CD8-positive, alpha-beta memory T cell (primary cell): ENCODE measurements at places on chromosomes 6 and 20. TPM values are rescaled to one million over a fixed set of nuclear protein-coding genes. Genes with fewer than 3 reads are reported as not detected.
A peak's percentile ranks its signal among the peaks of the same experiment; 100 is the strongest.

DNA sequence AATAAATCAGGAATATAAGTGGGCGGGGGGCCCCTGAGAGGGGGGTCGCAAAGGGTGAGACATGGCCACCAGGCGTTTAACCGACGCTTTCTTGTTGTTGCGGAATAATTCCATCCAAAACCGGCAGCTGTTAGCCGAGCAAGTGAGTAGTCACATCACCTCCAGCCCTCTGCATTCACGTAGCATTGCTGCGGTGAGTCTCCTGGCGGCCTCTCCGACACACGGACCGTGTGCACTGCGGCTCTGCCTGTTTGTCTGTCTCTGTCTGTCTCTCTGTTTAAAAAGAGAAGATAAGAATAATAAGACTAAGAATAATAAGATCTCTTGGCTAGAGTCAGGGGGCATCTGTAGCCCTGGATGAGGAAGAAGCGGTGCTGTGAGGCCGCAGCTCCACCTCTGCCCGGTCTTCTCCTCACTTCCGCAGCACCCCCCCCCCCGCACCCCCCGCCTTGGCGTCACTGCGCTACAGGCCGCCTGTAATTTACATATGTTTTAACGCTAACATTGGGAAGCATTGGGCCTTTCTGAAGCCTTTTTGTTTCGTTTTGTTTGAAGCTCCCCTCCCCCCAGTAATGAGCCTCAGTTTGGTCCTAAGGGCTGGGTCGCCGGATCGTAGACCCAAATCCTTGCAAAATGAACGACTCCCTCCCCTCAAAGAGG lies 993 bp downstream of the STX16 start:
- DNase-seq: peak; percentile 57

DNA sequence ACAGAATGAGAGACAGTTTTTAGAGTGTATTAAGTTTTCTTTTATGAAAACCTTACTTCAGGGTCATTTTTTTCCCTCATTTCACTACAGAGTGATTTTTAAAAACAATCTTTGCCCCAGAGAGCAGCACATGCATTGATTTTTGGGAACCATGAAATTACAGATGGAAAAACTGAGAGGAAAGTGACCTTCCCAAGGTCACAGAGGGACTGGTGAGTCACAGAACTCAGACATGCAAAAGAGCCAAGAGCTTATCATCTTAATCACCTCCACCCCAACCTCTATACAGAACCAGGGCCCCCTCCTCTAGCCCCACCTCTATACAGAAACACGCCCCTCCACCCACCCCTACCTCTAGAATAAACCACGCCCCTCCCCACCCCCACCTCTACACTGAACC lies 10.7 kb downstream of the PXMP4 start:
- DNase-seq: no peak

DNA sequence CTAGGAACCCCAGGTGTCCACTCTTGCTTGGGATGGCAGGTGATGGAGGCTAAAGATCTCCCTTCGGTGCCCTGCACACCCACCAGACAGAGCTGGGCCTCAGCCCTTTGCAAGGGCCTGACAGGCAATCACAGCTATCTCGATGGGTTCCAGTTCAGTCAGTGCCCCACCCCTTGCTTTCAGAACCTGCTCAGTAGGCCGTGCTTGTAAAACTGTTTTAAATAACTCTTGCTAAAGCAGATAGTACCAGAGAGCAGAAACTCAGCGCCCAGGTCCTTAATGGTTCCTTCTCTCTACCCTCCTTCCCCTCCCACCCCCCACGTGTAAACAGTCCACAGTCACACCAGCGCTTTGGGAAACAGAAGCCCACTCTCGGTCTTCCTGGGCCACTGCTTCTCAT lies 39.2 kb downstream of the C6orf132 start:
- DNase-seq: no peak

- DNase-seq: no peak
Measured at GRCh38 chr20:52777171-52777570, 195.0 kb upstream of the TSHZ2 start.

DNA sequence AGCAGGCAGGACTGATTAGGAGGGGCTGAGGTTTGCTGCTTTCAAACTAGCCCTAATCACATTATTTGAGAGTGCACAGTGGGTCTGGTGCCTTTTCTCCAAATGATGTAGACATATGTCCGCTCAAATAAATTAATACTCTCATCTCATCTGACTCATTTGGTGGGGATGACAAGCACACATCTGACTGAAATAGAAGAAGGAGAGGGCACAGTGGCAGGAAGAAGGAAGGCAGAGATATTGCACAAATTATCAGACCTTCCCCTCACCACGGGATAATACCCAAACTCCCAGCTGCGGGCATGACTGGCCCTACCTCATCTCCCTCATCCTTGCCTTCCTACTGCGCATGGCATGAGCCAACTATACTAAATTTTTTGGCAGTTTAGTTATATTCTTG lies 33.9 kb upstream of the TNFRSF21 start:
- no peak for DNase-seq

DNA sequence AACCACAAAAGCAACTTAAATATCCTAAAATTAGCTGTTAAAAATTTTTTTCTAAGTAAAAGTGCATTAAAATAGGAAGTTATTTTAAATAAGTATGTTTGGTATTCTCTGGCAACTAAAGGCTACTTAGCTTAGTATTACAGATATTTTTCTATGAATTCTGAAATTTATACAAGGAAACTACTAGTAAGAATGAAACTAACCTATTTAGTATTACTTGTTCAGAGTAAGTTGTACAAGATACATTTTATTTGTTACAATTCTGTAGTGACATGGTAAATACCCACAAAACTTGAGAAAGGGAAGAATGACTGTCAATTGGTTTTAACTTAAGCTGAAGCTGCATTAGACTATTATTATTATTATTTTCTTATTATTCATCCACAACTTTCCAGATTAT lies 6.5 kb downstream of the PHIP start:
- DNase-seq: no peak

DNA sequence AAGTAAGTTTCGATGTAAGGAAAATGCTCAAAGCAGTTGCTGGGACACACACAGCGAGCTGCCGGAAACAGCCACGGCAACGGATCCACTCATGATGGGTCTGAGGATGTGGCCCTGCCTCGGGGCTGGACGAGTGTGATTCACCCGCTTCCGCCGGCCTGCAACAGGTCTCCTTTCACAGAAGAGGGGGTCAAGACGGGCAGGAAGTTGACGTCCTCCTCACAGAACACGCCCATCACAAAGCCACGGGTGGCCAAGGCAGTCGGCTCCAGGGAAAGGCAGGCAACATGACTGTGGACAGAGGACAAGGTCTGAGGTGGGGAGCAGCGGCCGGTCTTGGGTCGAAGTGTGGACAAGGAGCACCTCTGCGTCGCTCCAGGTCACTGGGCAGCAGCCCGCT lies 29.9 kb upstream of the SMOC2 start:
- no peak for DNase-seq

DNA sequence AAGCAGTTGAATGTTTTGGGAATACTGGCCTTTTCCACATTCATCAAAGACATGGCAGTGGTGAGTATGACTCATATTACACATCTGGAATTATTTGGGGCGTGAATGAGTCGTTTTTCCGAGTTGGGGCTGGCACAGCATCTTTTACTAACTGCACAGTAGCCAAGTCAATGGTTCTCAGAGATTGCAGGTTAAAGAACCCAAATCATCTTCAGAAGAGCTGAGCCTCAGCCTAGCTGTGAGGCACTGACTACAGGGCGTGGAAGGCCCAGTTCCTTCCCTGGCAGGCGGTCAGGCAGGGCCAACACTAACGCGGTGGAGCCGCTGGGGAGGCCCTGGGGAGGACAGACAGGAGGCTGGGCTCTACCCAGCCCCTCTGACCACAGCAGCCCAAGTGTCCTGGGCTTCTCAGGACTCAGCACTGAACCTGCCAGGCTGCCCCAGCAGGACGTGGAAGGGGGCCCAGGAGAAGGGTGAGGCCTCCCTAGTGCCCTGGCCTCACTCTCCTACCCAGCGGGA lies 20.1 kb upstream of the HELZ2 start:
- no peak for DNase-seq

DNA sequence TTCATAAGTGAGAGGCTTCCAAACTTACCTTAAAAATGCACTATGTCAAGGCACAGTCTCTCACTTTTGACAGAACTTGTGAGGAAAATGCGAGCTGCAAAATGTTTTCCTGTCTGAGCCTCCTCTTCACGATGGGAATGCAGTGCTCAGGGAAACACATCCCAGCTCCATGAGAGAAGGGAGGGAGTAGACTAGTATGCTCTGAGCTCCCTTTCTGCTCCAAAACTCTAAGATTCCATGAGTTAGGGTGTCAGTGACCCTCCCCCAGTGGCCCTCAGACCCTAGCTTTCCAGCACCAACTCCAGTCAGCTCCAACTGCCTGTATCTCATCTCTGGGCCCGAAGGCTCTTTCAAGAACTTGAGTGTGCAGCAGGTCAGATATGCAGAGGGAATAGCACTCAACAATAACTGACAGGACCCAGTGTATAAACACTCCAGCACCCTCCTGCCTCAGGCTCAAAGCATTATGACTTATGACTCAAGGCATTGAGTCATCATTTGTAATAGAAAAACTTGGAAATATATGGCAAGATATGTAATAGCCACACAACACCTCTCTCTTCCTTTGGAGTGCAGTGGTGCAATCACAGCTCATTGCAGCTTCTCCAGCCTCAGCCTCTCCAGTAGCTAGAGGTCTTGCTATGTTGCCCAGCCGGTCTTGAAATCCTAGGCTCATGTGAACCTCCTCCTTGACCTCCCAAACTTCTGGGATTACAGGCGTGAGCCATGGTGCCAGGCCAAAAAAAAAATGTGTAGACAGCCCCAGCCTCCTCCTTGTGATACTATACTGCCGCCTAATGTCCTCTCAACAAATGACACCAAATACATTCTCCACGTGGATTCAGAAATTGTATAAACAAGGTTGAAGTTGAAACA lies 16.7 kb upstream of the ENTPD6 start:
- DNase-seq: peak; percentile 29

GRCh38 chr20:34654207-34654744 lies 22.6 kb downstream of the PIGU start:
- no peak for DNase-seq

Gene SLA2
- total RNA-seq: 51.2 TPM

Gene FOXA2
- total RNA-seq: not detected

Gene SCGN
- total RNA-seq: not detected

Gene CFAP61
- total RNA-seq: not detected
